Skin of body (tissue), 3 donors: ENCODE measurements at places on chromosomes 6 and 20.

DNA sequence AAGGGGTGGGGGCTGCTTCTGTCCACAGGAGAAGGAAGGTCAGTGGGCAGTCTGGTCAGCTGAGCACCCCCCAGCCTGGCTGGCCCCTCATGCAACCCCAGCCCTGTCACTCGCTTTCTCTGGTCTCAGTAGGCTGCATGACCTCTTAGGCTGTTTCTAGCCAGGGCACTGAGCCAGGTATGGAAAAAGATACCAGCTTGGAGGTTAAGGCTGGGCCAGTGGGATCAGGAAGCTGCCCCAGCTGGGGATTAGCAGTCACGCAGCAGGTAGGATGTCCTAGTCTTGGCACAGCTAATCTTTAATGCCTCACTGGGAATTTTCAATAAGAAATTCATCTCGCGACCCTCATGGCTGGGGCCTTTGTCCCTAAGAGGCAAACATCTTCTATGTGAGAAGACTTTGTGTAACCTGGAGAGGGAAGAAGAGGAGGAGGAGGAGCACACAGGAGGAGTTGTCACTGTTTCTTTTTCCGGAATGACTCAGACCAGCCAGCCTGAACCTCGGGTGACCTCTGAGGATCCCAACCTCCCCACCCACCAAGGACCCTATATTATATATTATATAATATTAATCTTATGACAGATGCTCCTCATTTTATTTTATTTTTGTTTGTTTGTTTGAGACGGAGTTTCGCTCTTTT is 2.4 kb upstream of the BPIFA2 start:
- no peak for DNase-seq

- DNase-seq, result no peak
These were observed 84.7 kb downstream of the CD164 start for GRCh38 chr6:109297406-109298110.

- no peak for DNase-seq
These were observed 22.3 kb downstream of the GGTLC1 start for GRCh38 chr20:23966298-23966697.

GRCh38 chr20:297098-297924 is at the start of gene ZCCHC3:
ZCCHC3 (plus strand) TSS chr20:297570; CDS start chr20:297587, 17 bp downstream.
- DNase-seq, result peak; percentile 95

GRCh38 chr6:23690453-23691049 is 435.5 kb upstream of the NRSN1 start:
- no peak for DNase-seq

GRCh38 chr6:165010556-165011535 is 298.6 kb downstream of the C6orf118 start:
- no peak for DNase-seq

DNA sequence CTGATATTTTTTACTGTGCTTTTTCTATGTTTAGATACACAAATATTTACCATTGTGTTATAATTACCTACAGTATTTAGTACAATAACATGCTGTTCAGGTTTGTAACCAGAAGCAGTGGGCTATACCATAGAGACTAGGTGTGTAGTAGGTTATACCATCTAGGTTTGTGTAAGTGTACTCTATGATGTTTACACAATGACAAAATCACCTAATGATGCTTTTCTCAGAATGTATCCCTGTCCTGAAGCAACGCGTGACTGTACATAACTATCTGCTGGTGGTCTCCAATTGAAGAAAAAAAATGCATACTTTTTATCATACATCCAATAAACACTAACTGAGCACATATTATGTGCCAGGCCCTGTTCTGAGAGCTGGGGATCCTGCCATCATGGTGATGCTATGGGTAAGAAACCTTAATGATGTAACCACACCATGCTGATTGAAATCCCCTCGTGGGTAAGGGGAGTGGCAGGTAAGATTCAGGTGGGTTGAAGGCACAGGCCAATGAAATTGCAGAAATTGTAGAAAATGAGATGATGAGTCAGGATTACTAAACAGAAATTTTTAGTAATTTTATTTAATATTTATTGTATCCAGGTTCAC is 76.8 kb downstream of the FYN start:
- no peak for DNase-seq

- DNase-seq, result no peak
These were observed 18.8 kb downstream of the RTF2 start for GRCh38 chr20:56487216-56487615.

GRCh38 chr6:152828431-152828830 is 77.8 kb downstream of the VIP start:
- no peak for DNase-seq

DNA sequence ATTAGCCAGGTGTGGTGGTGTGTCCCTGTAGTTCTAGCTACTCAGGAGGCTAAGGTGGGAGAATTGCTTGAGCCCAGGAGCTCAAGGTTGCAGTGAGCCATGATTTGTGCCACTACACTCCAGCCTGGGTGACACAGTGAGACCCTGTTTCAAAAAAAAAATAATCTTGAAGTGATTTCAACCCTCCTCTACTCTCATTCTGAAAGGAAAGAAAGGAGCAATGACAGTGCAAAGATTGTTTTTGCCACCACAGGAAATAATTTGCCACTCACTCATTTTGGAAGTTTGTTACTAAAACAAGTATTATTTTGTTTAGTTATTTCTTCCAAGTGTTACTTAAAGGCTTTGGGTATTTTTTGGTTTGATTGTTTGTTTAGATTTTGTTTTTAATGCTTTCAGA is 45.6 kb downstream of the BLTP3A start:
- DNase-seq, result no peak

DNA sequence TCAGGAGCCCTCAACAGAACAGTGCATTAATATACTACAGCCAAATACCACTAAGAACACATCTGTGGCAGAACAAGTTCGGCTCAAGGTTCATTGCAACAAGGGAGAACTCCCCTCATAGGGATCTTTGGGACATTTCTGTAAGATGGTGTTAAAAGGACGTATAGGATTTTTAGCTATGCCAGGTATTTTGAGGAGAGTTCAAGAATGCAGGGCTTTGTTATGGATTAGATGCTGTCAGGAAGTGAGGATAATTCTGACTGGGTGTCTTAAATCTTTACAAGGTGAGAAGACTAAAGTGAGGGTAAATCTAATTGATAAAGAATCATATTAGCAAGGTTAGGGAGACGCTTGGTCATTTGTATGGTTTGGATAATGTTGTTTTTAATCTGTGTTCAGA is 83.7 kb upstream of the AHI1 start:
- no peak for DNase-seq

- DNase-seq, result no peak
These were observed 64.2 kb downstream of the STK35 start for GRCh38 chr20:2165871-2166270.

DNA sequence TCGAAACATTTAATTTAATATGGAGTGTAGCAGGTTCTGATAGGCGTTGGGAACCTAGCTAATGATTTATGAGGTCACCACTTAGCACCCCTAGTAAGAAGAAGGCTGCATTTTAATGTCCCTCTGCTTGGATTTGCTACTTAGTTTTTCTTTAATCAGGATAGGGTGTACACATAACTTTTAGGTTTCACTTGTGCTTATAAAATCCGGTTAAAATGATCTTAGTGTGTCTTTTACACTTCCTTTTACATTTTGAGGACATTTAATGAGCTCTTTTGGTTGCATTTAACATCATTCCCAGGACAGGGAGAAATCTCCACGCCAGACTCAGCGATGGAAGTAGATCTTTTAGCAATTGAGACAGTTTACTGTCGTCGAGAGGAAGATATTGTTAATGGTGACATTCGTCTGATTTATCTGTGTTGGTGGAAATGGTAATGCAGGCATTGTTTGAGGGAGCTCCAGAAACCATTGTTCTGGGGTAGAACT is 5.6 kb downstream of the TFAP2A start:
- no peak for DNase-seq

DNA sequence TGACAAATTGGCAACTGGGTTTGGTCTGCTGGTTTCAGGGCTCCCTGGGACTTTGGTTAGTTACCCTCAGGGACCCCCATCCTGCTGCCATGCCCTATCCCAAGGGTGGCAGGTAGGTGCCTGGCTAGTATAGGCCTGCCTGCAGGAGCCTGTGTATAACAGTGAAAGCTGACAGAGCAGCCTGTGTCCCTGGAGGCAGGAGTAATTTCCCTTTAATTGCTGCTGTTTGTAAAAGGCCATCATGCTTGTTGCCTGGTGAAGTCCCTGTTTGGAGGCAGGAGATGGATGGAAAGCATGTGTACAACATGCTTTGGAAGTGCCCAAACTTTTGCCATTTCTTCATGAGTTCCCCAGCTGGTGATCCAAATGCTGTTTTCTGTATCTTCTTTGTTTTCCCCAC is 30.1 kb downstream of the CMTR1 start:
- DNase-seq, result no peak

DNA sequence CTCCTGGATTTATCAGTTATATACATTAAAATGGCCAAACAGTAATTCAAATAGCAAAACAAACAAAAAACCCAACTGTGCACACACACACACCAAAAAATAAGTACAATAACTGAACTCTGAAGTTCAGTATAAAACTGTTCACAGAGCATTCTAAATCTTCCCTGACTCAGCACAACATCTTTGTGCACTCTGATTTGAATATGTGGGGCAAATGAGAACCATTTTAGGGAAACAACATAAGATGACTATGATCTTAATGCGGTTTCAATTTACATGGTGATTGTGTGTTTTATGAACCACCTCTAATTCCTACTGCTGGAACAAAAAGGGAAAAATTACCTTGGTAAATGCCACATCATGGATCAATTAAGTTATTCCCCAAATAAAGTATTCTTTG is 41.7 kb downstream of the PLAGL1 start:
- peak; percentile 15 for DNase-seq

DNA sequence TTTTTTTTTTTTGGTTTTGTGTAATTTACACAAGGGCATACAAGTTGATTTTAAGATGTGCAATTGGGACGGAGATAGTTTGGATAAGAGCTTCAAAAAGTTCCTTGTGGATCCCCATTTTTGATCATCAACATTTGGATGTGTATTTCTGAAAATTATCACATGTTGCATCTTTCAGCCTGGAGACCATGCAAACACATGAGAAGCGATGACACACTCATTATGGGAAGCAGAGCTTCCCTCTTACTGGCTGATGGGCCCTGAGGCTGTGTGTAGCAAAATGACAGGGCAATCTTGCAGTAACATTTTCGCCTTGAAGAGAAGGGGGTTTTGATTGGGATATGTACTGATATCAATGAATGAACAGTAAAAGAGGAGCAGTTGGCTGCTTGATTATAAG is 22.0 kb upstream of the RIPK1 start:
- DNase-seq, result no peak

DNA sequence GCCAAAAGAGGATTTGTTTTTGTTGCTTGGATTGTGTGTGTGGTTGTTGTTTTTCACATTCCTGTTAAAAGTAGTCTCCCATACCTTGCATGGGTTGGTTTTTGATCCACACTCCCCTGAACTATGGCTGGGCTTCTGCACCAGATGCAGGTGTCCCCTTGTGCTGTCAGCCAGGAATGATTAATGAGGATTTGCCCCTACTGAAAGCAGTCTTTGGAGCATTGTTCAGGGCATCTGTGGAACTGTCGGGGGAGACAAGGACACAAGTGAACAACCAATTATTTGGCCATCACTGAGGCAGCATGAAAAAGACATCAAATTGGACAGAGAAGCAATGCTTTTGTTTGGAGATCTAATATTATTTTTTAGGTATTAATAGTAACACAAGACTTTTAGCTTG is 373.2 kb upstream of the MMS22L start:
- DNase-seq, result no peak

GRCh38 chr6:13439644-13440043 is 47.8 kb downstream of the GFOD1 start:
- DNase-seq, result no peak

DNA sequence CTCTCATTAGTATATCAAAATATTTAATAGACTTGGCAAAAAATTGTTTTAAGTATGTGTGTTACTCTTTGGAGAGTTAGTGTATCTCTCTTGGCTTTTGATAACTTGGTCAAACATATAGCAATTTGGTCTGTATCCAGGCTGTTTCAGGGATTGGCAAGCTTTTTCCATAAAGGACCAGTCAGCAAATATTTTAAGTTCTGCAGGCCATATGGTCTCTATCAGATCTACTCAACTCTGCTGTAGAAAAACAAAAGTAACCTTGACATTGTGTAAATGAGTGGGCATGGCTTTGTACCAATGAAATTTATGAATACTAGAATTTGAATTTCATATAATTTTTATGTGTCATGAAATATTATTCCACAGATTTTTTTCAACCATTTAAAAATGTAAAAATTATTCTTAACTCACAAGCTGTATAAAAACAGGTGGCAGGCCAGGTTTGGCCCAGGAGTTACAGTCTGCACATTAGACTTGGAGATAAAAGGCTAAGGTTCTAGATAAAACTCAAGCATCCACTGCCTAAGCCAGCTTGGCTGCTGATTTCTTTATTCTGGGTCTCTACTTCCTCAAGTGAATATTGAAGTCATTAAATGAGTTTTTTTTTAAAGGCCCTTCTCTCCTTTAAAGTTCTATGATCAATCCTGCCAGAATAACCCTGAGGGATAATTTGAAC is 13.7 kb downstream of the GSTA4 start:
- no peak for DNase-seq

DNA sequence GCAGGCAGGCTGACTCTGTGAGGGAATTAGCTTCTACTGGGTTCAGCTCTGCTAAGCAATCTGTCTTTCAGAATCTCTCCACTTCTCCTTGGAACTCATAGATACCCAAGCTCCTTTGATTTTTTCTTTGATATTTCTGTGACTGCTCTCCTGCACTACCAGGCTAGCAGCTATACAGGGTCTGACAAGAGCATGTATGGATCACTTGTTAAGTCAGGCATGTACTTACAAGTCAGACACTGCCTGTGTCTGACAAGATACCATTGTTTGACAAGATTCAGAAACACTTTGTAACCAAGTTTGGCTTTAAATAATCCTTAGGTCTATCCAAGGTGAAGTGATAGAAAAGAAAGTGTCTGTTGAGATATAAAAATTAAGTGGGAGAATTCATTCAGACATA is 79.5 kb downstream of the SESN1 start:
- no peak for DNase-seq

DNA sequence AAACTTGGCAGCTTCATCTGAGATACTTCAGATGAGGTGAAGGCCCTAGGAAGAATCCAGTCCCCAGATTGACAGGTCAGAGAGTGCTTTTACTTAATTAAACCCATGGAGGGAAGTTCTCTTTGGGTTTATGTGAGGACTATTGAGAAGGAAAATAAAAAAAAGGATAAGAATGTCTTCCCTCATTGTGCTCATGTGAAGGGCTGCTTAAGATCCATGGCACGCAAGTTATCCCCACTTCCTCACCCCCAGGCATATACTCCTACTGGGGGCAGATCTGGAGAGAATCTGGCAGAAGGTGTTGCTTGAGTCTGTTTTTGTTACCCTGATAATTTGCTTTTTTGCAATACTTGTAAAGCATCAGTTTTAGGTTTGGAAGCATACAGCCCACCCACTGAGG is 322.9 kb upstream of the TFAP2D start:
- no peak for DNase-seq

GRCh38 chr6:57104336-57104735 is 14.3 kb downstream of the ZNF451 start:
- no peak for DNase-seq
